GM20000 (cell line): ENCODE measurements at places on chromosomes 11 and 22.

GRCh38 chr11:17976651-17977050 lies 36.2 kb downstream of the SERGEF start:
- DNase-seq: no peak

GRCh38 chr22:47421846-47422245 lies 659.4 kb downstream of the TBC1D22A start:
- no peak for DNase-seq

DNA sequence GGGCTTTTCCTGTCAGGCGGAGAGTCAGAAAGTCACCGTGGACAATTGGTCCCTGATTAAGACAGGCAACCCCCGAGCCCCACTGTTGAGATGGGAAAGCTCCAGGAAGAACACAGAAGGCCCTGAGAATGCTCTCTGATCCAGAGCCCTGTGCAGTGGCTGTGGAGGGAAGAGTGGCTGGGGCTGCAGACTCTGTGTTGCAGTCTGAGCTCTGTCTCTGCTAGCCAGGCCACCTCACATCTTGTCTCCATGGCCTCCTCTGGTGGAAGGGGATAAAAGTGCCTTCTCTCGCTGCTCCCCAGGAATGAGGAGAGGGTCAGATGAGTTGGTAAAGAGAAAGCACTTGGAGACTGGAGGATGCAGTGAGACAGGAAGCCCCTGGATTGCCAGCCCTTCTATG lies 141.2 kb downstream of the CEP164 start:
- no peak for DNase-seq

DNA sequence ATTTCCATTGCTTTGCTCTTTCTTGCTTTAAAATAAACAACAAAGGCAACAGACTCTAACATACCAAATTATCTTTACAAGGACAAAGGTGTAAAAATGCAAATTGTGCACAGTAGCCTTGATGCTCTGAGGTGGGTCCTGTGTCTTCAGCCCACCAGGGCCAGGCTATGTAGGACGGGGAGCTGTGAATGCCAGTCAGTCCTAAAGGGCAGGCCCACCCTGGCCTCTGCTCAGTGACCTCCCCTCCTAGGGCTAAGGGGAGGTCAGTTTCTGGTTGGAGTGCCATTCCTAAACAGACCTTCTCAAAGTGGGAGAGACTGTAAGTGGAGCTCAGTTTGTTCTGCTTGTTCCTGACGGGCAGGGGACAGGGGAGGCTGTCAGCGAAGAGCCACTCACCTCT lies 78.0 kb upstream of the SUSD2 start:
- no peak for DNase-seq

GRCh38 chr22:25853501-25854284 lies 111.7 kb downstream of the MYO18B start:
- DNase-seq: no peak

DNA sequence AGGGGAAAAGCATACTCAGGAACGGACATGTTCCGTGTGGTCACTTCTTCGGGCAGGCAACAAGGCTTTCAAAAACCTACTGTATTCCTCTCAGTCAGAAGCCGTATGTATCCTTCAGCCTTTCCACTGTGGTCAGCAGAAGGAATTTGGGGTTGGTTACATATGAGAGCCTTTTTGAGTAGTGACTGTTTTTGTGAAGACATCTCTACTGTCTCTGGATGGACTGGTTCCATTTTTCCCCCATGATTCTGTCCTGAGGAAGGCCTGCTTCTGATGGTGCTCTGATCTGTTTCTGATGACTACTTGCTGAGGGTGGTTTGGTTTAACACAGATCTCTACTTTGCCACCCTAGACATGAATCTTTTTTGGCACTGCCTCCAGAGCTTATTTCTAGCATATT lies 63.7 kb upstream of the HORMAD2 start:
- no peak for DNase-seq

GRCh38 chr11:104823657-104824056 lies 74.6 kb downstream of the CASP12 start:
- no peak for DNase-seq

DNA sequence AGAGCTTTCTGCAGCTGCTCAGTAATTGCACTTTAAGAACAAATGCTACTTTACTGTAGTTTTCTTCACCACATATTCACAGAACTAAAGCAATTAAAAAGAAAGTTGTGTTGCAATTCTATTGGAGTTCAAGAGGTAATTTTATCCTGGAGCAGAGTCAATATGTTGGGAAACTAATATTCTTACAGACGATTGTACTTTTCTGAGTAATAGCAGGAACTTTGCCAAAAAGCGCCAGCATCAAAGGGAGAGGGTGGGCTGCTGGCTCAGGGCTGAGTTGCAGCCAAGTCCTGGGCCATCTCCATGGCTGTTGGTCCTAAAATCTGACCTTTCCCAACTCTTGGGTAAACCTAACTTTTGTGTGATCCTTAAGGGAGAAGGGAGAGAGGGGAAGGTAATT lies 73.6 kb upstream of the MYO18B start:
- DNase-seq: no peak

- DNase-seq: no peak
Observed at GRCh38 chr22:27668828-27669797, 132.4 kb downstream of the MN1 start.
